ENCODE measurements at places on chromosomes 3 and 15.

GRCh38 chr3:175716446-175716845, 857.3 kb downstream of the NAALADL2 start:
- DNase-seq, result no peak

GRCh38 chr15:75237316-75237982, 20.7 kb upstream of the GOLGA6C start:
- DNase-seq, result no peak

DNA sequence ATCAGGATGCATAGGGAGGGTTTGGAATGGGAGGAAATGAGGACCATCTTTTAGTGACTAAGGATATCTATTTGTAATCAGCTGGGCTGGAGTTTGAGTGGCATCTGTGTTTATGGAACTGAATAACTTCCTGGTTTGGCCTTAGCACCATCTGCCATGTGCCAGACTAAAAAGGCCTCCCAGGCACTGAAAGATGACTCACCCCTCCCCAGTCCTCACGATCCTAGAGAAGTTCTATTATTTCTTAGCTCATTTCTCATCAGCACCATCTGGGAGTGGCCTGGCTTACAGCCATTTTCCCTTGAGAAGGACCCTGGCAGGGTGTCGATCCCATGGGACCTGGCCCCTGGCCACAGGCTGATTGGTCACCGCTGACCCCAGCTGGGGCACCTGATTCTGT, 23.9 kb upstream of the CTXND1 start:
- DNase-seq, result no peak

- no peak for DNase-seq
Measured at GRCh38 chr3:61438253-61439121, 122.9 kb upstream of the PTPRG start.

DNA sequence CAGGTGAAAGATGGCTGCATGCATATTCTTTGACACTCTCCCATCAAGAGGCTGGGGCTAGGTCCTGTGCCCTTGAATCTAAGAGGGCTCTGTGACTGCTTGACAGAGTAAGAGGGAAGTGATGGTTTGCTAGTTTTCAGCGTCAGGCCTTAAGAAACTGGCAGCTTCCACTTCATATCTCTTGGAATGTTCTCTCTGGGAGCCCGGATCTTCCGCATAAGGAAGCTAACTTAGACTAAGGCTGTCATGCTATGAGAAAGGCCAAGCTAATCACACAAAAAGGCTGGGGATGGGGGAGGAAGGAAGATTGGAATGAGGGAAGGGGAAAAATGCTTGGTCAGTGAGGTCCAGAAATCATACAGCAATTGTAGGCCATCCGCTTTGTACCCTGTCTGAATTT, 50.0 kb downstream of the MB21D2 start:
- no peak for DNase-seq

DNA sequence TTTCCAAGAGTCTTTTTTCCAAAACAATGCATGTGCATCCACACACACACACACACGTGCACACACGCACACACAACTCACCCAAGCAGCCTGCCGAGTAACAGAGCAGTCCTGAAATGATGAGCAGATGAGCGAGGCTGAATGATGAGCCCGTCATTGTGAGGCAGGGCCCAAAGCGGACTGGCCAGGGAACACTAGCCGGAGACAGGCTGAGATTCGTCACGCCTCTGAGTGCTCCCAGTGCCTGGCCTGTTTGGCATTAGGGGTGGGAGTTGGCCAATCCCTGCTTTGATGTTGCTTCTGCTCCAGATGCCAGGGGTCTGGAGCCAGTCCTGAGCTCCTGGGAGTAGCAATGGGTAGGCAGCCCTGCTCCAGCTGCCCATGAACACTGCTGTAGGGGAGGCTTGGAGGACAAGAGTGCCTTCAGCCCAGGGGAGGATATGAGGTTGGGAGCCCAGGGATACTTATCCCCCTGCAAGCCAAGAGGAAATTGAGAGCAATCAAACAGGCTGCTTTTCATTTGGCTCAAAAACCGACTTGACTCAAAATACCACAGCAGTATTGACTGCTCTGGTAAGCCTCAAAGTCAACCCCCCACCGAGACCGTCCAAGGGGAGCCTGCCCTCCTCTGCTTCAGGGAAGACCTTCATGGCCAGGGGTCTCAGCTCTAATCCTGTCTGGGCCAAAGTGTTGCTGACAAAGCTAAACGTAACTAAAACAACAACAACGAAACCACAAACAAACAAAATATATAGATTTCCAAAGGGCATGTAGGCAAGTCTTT, 22.9 kb downstream of the COLQ start:
- no peak for DNase-seq

- DNase-seq, result no peak
Measured at GRCh38 chr3:89171687-89172545, 64.5 kb downstream of the EPHA3 start.

- DNase-seq, result no peak
Measured at GRCh38 chr3:57006949-57007419, 53.5 kb upstream of the SPATA12 start.

DNA sequence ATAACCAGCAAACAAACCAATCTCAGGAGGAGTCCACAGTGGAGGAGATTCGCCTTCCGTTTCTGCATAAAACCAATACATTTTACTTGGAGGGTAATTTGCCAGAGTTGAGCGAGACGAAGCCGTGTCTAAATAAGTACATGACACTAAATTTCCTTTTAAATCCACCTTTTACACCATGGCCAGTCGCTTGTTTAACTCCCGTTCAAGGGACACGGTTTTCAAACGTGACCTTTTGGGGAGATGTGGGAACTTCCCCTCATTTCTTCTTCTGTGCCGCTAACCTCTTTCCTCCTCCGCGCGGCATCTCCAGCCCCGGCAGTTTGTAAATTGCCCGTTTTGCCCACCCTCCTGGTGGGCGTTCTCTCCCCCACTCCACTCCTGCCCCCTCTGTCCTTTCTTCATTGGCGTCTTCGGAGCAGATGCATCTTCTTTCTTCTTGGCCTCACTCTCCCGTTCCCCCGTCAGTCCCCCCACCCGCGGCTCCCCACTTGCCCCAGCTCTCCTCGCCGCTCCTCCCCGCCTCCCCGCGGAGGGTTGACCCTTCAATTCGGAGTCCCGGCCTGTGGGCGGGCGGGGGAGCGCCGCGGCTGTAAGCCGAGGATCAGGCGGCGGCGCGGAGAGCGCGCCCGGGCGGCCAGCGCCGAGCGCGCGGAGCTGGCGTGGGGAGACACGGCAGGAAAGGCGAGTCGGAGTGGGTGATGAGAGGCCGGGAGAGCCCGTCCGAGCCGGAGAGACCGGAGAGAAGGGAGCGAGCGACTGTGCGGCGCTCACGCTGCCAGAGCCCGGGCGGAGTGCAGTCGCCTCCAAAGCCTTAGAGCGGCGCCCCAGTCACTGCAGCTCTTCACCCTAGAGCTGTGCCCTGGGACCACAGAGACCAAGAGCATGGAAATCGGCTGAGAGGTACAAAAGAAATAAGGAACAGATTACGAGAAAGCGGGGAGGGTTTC, at the start of gene NLGN1:
NLGN1 (plus strand) TSS at position 584 of the 950 bp plus-strand sequence.
- DNase-seq, result no peak

- no peak for DNase-seq
Measured at GRCh38 chr3:187621881-187622280, 48.3 kb downstream of the SST start.

- DNase-seq, result no peak
Measured at GRCh38 chr3:9278498-9278897, 29.1 kb upstream of the SRGAP3 start.

DNA sequence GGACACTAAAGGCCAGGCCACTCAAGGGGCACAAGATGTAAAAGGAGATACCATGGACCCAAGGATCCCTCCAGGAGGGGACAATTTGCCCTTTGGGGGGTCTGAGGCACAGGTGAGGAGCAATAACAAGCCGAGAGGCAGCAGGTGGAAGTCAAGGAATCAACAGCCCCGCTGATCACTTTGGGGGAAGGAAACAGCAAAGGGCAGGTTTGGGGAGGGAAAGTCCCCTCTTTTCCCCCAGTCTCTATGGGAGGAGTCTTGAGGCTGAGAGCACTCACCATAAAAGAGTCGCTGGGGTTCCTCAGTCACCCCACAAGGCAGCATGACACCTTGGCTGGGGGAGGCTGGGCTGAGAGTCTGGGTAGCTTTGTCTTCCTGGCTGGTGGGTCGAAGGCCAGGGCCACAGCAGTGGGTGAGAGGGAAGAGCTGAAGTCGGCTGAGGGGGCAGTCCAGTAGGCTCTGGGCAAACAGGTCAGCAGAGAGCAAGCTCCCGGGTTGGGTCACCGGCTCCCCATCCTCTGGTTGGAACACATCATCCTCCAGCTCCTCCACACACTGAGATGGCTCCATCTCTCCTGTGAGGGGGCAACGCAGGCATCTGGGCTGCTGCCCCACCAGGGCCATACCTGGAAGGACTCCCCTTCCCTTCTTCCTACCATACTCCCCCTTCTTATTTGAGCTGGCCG, 3.0 kb downstream of the BMF start:
- no peak for DNase-seq

DNA sequence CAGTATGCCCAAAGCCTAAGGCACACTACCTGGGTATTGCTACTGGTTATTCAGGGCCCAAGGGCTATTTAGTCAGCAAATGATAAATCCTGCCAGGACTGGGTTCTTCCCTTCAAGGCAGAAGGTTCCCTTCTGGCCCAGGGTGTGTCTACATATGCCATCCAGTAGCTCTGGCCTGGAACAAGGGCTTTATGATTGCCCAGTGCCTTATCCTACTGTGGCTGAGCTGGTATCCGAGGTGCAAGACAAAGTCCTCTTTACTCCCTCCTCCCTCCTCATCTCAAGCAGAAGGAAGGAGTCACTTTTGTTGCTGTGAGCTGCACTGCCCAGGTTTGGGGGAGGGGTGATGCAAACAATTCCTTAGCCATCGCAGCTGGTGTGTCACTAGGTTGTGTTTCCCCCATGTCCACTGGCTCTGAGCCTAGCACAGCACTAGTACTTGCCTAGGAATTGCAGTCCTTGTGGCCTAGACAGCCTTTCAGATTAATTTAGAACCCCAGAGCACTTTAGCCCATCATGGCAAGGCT, 221.8 kb upstream of the TGFBR2 start:
- no peak for DNase-seq

Data from Jurkat, Clone E6-1 (cell line).